ENCODE measurements at places on chromosomes 1 and 21.

GRCh38 chr1:231860221-231861088 lies 233.9 kb downstream of the DISC1 start:
- no peak for DNase-seq

DNA sequence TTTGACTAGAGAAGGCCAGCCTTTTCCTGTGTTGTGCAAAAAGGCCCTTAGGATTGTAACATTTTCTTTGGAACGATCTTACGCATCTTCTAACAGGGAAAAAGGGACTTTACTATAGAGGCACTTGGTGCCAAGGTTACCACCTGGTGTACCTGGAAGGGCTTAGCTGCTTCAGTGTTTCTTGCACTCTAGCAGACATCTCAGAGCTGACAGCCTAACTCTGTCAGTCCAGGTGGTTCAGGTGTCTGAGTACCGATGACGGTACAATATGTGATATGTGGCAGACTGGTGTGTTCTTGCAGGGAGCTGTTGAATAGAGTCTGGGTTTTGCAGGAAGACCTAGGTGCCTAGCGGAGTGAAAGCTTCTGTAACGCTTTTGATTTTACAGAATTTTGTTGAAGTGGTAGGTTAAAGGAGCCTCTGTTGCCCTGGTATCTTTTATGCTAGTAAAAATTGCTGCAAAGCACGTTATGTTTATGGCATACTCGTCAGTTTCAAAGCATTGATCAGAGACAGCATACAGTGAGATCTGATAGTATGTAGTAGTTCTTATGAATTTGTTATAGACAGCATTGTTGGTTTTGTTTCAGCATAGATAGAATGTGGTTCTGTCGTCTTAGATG lies 1.4 kb downstream of the MAGI3 start:
- no peak for DNase-seq

DNA sequence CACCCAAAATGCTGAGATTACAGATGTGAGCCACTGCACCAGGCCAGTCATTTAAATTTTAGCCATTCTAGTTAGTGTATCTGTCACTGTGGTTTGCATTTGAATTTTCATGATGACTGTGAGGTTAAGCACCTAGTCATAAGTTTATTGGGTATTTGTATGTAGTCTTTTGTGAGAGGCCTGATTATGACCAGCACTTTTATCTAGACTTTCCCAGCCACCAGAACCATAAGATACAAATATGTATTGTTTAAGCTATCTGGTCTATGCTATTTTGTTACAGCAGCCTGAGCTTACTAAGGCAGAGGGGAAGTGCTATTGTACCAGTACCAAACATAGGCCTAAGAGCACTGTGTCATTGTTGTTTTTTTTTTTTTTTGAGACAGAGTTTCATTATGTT lies 19.9 kb upstream of the DNAJC6 start:
- no peak for DNase-seq

DNA sequence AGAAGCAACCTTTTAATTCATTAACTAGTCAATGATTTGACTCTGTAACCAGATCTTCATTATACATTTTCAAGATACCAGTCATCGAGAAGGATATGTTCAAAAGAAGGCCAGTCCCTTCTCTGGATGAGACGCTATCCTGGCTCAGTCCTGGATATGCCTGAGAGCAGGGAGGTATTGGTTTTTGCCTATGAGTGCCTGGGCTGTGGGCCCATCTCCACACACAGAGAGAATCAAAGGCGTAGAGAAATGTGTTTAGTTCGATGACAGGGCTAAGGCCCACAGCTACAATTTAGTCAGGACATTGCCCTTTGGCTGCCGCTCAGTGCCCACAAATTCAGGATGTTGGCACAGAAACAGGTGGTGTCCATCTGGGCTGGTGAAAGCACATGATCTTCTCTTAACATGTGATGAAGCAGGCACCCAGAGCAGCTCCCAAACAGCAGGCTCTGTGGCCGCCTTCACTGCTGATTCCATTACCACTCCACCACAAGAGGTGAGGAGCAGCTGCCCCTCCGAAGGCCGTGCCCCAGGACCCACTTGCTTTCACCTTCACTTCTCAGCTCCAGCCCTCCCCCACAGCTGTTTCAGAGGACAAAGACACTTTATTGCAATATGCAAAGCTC lies 24.7 kb downstream of the ACKR1 start:
- no peak for DNase-seq

- DNase-seq: peak; percentile 12
Observed at GRCh38 chr1:3312898-3313575, 141.4 kb upstream of the ARHGEF16 start.

- DNase-seq: no peak
Observed at GRCh38 chr1:59992040-59992820, 65.7 kb upstream of the CYP2J2 start.

- DNase-seq: no peak
Observed at GRCh38 chr1:199041173-199041914, 402.5 kb downstream of the PTPRC start.

- DNase-seq: no peak
Observed at GRCh38 chr1:54003249-54003646, 14.7 kb downstream of the LDLRAD1 start.

- no peak for DNase-seq
Observed at GRCh38 chr1:119159966-119160365, 19.5 kb upstream of the WARS2 start.

DNA sequence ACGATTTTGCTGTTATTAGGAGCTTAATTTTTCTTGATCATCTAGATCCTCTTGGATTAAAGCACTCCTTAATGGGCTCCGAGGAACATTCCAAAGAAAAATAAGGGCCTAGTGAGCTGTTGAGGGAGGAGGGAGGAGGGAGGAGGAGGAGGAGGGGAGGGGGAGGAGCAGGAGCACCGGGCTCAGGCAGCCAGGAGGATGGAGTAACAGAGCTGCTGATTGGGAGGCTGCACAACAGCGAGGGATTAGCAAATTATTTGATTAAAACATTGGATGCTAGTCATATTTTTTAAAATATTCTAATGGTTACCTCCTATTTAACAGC lies 302.1 kb upstream of the RRP15 start:
- DNase-seq: no peak

DNA sequence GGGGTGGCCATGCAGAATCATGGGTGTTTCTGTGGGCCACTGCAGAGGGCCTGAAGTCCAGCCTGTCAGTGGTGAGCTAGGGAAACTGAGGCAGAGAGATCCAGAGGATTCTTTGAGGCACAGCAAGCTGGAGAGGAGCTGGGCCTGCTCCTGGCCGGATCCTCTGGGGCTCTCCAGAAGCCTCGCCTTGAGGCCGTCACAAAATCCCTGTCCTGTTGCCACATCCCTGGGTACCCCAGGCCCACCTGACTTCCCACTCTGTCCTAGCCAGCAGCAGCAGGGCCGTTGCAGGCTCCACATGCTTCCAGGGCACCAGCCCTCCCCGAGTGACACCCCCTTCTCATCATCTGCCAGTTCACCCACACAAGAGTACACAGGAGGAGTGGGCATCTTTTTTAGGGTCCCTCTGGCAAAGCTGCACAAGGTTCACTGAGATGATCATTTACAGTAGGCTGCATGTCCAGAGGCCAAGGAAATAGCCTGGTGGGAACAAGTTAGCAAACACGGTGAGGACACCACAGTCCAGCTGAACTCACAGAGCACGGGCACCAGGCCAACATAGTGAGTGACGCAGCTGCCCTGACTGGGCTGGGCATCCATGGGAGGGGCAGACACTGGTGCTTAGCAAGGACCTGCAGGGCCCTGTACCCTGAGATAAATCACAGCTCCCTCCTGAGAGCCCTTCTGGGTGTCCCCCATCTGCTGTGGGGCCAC lies 25.1 kb upstream of the TSPEAR start:
- DNase-seq: no peak

DNA sequence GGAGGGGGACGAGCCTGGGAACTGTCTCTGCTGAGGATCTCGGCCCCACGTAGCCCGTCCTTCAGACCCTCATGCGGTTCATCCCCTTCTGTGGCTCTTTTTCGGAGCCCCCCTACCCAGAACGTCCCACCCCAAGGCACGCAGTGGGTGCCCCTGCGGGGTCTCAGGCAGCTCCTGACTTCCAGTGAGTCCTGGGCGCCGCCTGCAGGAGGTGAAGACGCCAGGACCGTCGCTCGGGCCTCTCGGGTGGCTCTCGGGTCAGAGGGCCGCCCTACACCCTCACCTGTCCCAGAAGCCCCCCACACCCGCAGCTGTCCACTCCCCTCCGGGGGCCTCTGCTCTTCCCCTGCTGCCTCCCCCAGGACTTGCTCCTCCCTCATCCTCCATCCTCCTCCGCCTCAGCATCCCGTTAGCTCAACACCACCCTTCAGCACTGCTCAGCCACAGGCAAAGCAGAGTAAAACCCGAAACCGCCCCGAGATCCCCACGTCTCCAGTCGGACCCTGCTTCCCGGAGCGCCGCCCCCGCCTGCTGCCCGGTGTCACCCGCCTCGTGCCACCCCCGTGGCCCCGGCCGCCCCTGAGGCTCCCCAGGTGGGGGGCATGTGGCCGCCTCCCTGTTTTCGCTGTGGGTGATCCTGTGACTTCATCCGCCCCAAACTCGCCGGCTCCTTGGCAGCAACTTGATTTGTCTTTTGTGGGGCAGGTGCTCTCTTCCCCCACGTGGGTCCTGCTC lies 13.3 kb upstream of the POFUT2 start:
- DNase-seq: no peak

- no peak for DNase-seq
Observed at GRCh38 chr1:27601771-27602461, 2.0 kb downstream of the AHDC1 start.

DNA sequence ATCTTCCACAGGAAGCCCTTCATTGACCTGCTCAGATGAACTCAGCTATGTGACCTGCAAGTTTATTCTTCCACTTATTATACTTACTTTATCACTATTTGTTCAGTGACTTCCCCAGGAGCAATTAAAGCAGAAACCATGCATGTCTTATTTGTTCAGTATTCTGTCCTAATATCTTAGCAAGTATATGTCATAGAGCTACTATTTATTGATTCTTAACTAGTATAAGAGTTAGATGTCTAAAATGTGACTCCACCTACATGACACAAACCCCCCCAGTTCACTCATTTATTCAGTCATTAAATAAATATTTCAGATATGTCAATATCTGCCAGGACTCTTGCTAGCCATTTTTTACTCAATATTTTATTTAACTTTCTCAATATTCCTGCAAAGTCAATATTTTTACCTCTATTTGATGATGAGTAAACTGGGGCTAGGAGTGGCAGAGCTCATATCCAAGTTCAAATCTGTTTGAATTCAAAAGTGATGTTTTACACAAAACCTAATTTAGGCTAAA lies 469.0 kb upstream of the USP24 start:
- DNase-seq: no peak

DNA sequence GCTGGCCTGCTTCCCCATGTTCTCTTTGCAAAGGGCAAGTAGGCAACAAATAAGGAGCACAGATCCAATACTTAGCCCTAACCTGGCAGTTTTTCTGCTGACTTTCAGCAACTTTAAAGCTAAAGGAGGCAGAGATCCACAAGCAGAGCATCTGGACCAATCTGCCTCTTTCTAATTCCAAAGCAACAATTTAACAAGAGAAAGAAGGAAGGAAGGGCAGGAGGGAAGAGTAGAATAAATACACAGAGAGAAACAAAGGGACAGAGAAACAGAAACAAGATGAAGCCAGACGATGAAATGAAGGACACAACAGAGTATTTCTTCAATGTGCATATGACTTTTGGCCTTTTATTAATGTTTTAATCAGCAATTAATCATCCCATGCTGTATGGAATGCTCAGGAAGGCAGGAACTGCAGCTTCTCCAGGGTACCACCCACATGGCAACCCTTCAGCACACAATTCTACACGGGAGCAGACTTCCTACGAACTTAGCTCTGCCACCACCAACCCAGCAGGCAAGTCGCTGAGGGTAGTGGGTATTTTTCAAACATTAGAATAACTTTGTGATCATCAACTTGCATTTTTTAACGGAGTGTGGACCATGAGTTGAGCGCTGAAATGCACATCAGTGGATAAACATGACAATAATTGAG lies 15.3 kb downstream of the CLCC1 start:
- DNase-seq: no peak

DNA sequence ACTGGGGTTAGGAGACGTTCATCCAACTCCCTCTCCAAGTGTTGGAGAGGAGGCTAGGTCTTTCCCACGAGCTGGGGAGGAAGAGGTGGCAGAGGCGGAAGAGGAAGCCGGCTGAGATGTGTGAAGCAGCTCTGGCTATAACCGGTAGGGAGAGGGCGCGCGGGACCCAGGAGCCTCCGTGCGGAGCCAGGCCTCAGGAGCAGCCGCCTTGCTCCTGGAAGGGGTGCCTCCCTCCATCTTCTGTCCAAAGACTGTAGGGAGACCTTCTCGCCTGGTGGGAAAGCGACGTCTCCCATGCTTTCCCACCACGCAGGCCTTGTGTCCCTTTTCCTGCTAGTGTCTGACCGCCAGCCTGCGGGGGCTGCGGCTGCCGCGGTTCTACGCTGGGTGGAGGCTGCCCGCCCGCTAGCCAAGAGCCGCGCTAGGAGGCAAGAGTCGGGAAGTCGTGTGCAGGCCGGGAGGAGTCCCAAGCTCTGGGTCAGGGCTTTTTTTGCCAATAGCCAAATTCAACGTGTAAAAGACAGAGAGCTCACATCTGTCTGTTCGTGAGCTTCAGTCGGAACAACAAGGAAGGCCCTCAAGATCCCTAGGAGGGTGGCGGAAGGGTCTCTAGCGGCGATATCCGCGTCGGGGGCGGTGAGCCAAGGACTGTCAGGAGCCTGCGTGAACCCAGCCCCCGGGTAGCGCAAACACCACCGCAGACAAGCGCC lies 8.4 kb upstream of the NBPF11 start:
- no peak for DNase-seq

DNA sequence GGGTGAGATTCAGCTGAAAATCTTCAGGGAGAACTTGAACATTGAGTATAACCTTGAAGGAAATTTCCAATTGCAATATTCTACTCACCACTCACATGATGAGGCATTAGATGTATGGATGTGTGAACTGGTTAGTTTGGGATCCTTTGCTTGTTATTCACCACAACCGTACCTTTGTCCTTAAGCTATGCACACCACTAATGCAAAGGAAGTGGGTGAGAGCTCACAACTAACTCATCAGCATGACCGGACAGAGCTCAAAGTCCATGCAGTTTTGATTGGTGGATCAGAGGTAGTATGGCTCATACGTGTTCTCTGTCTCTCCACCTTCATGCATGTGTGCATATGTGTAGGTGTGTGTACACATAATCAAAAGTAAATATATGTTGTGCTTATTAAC lies 43.5 kb upstream of the MROH9 start:
- no peak for DNase-seq

DNA sequence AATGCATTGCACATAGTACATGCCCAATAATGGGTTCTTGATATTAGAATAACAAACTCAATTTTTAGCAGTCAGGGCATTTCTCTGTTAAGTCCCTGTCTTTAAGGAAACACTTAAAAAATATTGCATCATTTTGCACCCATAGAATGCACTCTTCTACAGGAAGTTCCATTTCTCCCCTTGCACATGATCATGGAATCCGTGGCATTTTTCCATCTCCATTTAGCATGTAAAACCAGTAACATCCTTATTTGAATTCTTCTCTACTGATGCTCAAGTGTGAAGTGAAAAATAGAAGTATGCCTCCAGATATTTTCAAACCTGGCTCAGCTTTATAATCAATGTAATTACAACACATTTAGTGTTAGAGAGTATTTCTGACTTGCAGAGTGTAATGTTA lies 192.8 kb downstream of the RWDD3 start:
- DNase-seq: no peak

- peak; percentile 69 for DNase-seq
Observed at GRCh38 chr1:110407260-110408210, at the start of gene LAMTOR5. Gene LAMTOR5 (minus strand): TSS chr1:110407694. CDS start chr1:110407620, 74 bp downstream.
